Cortex of kidney (tissue), 1 donor: ENCODE measurements at places on chromosomes 6 and 20.

DNA sequence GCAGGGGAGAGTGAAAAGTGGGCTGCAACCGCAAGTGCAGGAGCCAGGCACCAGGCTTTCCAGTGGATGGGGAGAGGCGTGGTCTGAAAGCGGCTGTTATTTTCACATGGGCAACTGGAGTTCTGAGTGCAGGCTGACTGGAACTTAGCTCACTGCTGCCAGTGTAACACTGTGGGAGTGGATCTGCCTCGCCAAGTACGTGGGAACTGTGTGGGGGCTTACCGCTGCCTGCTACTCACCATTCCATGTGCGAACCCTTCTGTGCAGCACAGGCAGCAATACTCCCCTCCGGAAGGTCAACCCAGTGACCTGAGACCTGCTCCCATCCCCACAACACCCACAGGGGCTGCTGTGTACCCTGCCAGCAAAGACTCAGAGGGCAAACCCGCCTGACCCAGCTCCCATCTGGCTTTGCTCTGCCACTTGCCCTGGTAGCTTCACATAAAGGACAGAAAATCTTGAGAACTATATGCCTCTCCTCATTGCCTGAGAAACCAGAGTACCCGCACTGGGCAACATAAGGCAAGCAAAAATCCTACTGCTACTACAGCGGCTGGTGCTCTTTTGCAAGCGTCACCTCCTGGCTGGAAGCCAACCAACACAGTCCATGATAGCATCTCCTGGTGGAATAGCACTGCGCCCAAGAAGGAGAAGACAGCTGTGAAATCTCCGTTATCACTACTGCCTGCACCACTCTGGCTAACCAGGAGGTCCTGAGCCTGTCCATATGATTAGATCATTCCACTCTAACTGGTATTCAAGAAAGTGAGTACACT lies 54.4 kb upstream of the SIRPG start:
- no peak for DNase-seq

DNA sequence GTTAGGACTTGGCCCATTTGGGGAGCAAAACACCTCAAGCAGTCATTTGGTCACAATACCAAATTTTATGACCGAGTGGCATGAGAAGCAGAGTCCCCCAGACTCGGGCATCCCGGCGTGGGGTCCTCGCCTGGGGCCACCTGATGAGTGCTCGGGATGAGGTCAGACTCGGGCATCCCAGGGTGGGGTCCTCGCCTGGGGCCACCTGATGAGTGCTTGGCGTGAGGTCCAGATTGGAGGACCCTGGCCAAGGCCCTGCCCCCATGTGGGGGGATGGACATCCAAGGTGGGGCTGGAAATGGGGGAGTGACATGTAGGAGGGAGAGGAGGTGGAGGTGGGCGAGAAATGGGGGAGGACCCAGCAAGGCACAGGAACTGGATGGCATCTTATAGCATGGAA lies 56.1 kb upstream of the CST7 start:
- DNase-seq = no peak

DNA sequence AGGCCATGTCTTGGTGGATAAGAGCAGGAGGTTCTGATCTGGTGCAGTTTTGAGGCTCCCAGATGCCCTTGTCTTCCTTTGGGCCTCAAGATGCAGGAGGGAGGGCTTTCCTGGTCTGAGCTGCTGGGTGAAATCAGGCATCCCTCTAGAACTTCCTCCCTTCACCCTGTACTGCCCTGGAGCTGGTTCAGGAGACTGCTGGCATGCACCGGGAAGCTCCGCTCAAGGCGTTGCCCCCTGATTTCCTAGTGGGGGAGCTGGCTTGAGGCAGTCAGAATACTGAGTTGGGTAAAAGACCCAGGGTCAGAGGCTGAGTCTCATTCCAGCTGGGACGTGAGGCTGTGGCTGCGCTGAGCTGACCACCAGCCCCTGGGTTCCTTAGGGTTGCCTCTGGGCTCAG lies 12.0 kb downstream of the PHACTR3 start:
- DNase-seq = no peak

DNA sequence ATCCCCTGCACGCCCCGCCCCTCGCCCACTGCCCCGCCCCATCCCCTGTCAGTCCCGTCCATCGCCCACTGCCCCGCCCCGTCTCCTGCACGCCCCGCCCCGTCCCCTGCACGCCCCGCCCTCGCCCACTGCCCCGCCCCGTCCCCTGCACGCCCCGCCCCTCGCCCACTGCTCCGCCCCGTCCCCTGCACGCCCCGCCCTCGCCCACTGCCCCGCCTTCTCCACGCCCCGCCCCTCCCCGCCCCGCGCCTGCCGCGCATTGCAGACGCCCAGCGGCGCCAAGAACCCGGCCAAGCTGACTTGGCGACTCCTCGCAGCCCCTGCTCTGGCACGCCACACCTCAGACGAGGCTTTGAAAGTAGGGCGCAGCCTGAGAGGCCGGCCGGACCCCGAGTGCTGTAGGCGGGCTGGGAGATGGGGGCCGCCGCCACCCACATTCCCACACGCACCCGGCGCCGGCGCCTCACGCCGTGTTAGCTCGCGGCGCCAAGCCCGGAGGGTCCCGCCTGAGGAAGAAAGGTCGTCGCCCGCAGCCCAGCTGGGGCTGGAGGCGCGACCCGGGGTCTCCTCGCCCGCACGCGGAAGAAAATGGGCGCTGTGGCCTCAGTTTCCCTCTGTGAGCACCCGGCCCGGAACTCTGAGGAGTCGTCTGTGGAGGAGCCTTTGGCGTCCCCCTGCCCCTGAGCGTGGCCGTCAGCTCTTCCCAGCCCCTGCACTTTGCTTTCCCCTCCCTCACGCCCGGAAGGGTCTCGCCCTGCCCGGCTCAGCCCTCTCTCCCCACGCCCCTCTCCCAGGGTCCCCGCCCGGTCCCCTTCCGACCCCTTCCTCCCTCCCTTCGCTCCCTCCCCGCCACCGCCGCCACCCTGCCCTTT lies at the start of gene RAD21L1:
TSS of gene RAD21L1 (plus strand) at position 262 of the 872 bp plus-strand sequence. CDS start 2,410 bp downstream, outside the sequence.
- DNase-seq = no peak

DNA sequence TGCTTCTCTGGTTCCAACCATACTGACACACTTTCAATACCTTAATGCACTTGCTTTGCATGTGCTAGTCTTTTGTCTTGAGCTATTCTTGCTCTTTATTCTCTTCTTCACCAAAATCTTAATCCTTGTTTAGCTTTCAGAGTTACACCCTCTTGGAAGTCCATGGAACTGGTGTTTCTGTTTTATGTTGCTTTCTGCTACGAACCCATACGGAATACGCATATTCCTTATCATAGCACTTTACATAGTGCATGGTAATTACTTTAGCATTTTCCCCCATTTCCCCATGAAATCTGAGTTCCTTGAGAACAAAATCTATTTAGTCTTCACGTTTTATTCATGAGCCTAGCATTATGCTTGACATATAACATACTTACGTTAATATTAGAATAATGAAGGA lies 270.9 kb downstream of the NKAIN2 start:
- no peak for DNase-seq

- DNase-seq = no peak
These were observed 1784.9 kb upstream of the DEFB115 start for GRCh38 chr20:29472606-29473005.
